ENCODE measurements at places on chromosomes 1 and 21. TPM values are rescaled to one million over a fixed set of nuclear protein-coding genes. Genes with fewer than 3 reads are reported as not detected.
A peak's percentile ranks its signal among the peaks of the same experiment; 100 is the strongest.

DNA sequence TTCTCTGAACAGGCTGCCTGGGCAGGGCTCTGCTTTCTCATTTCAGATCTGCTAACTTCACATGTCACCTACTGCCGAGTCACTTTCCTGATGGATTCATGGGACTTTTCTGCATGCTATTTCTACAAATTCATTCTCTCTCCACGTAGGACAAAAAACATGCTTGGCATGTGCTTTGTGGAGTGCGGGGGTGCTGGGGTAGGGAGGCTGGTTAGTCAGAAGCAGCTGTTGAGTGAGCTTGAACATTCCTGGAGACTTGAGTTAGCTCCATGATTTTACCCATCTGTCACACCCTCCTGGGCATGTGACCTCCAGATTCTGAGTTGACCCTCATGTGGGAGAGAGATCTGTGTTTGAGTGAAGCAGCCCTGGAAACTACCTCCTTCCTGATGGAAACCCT, 71.4 kb downstream of the UCK2 start:
- no peak for DNase-seq
- no peak overlapping the region for H3K4me3 ChIP-seq
- peak overlapping the region; percentile 19 for H3K27ac ChIP-seq
- peaks cover 28% of the 10 kb centered on the region for H3K36me3 ChIP-seq

GRCh38 chr1:110324667-110325066, 14.5 kb upstream of the RBM15 start:
- no peak for DNase-seq
- H3K4me3 ChIP-seq = no peak overlapping the region
- no peak overlapping the region for H3K27ac ChIP-seq
- peaks cover 10% of the 10 kb centered on the region for H3K27me3 ChIP-seq
- no peaks in the 10 kb centered on the region for H3K36me3 ChIP-seq

DNA sequence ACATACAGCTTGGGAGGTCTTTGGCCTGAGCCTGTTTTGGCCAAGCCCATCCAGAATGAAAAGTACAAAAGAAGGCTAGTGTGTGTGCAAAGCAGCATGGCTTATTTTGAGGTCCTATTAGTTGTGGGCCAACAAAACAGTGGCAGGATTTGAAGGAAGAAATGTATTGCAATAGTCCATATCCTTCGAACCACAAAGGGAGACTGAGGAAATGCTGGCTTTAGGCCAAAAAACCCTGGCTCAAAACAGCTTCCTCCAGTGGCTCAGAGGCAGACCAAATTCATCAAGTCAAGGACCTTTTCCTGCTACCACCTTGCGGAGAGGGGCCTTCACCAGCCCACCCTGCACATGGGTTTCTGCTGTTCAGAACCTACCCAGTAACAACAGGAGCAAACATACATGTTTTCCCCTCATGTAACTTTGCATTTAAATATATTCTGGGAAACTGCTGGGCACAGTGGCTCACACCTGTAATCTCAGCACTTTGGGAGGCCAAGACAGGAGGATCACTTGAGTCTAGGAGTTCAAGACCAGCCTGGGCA, 43.3 kb downstream of the VPS26C start:
- H3K27me3 ChIP-seq = peaks cover 1% of the 10 kb centered on the region
- H3K36me3 ChIP-seq = peaks cover 48% of the 10 kb centered on the region
- H3K4me3 ChIP-seq = peak overlapping the region; percentile 4
- DNase-seq = no peak

- H3K27ac ChIP-seq = no peak overlapping the region
- DNase-seq = no peak
- no peaks in the 10 kb centered on the region for H3K36me3 ChIP-seq
- no peak overlapping the region for H3K4me3 ChIP-seq
- no peaks in the 10 kb centered on the region for H3K27me3 ChIP-seq
These were observed 99.7 kb downstream of the GLIS1 start for GRCh38 chr1:53639251-53639763.

TMEM82 gene
- total RNA-seq = not detected

DNA sequence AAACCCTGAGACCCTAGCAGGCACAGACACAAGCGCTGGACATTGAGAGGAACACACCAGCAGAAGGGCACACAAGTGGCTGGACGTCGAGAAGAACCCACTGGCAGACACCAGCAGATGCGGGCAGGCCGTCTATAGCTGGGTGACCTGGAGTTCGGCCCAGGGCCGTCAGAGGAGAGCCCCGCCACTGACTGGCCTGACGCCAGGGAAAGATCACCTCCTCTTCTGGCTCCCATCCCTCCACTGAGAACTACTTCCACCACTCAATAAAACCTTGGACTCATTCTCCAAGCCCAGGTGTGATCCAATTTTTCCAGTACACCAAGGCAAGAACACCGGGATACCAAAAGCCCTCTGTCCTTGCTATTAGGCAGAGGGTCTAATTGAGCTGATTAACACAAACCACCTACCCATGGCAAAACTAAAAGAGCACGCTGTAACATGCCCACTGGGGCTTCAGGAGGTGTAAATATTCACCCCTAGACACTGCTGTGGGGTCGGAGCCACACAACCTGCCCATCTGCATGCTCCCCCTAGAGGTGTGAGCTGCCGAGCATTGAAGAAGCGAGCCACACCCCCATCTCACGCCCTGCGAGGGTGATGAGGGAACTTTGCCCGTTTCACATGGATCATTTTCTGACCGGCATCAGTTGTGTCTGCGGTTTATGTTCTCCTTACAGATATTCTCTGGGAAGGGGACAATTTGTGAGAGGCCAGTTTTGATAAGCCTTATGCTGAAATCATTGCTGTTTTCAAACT, 104.8 kb downstream of the HLX start:
- H3K27me3 ChIP-seq = no peaks in the 10 kb centered on the region
- no peaks in the 10 kb centered on the region for H3K36me3 ChIP-seq
- H3K27ac ChIP-seq = no peak overlapping the region
- no peaks in the 10 kb centered on the region for H3K4me1 ChIP-seq
- no peak for DNase-seq
- no peak overlapping the region for H3K4me3 ChIP-seq

MORC3 gene
- total RNA-seq = 23.5 TPM

GRCh38 chr1:207866471-207867135, 44.3 kb downstream of the CD34 start:
- peak overlapping the region; percentile 92 for H3K4me3 ChIP-seq
- peaks cover 24% of the 10 kb centered on the region for H3K4me1 ChIP-seq
- H3K27ac ChIP-seq = peak overlapping the region; percentile 96
- peaks cover 42% of the 10 kb centered on the region for H3K36me3 ChIP-seq
- peak; percentile 27 for DNase-seq
- H3K27me3 ChIP-seq = no peaks in the 10 kb centered on the region

PLD5 gene
- total RNA-seq = not detected

GRCh38 chr1:221723018-221723847, 18.7 kb downstream of the DUSP10 start:
- H3K4me1 ChIP-seq = peaks cover 85% of the 10 kb centered on the region
- no peak overlapping the region for H3K4me3 ChIP-seq
- no peaks in the 10 kb centered on the region for H3K27me3 ChIP-seq
- peak overlapping the region; percentile 25 for H3K27ac ChIP-seq

DNA sequence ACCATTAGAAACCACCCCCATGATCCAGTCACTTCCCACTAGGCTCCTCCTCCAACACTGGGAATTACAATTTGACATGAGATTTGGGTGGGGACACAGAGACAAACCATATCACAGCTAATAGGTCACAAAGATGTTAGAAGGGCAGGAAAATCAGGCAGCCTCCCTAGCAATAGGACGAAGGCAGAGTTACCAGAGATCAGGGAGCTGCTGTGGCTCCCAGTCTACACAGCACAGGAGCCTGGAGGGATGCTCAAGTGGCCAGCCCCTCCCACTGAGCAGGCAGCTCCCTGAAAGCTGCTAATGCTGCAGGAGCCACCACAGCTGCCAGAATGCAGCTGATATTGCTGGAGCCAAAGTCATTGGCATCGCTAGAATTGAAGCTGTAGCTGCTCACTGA, 51.0 kb downstream of the CR1L start:
- no peaks in the 10 kb centered on the region for H3K4me1 ChIP-seq
- H3K36me3 ChIP-seq = no peaks in the 10 kb centered on the region
- DNase-seq = no peak
- no peak overlapping the region for H3K27ac ChIP-seq
- H3K27me3 ChIP-seq = peaks cover 16% of the 10 kb centered on the region

DNA sequence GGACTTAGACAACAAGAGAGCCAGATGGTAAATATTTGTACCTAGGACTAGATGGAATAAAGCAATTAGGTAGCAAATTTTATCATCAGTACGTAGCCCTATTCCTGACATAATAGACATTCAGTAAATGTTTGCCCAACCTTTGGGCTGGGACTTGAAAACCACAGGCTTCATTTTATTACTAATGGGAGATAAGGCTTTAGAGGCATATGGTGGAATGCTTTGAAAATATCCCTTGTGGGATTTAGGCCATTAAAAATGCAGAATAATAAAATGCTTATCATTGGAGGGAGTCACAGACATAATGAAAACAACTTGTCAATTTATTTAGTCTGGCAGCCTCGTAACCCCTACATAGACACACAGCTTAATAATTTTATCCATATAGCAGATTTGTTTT, 296.1 kb upstream of the SPAG17 start:
- no peaks in the 10 kb centered on the region for H3K4me1 ChIP-seq
- H3K4me3 ChIP-seq = no peak overlapping the region
- H3K27me3 ChIP-seq = no peaks in the 10 kb centered on the region
- no peaks in the 10 kb centered on the region for H3K36me3 ChIP-seq

CR1 gene
- total RNA-seq = not detected

VASH2 gene
- total RNA-seq = 0.10 TPM

GDAP2 gene
- 29.0 TPM for total RNA-seq

DNA sequence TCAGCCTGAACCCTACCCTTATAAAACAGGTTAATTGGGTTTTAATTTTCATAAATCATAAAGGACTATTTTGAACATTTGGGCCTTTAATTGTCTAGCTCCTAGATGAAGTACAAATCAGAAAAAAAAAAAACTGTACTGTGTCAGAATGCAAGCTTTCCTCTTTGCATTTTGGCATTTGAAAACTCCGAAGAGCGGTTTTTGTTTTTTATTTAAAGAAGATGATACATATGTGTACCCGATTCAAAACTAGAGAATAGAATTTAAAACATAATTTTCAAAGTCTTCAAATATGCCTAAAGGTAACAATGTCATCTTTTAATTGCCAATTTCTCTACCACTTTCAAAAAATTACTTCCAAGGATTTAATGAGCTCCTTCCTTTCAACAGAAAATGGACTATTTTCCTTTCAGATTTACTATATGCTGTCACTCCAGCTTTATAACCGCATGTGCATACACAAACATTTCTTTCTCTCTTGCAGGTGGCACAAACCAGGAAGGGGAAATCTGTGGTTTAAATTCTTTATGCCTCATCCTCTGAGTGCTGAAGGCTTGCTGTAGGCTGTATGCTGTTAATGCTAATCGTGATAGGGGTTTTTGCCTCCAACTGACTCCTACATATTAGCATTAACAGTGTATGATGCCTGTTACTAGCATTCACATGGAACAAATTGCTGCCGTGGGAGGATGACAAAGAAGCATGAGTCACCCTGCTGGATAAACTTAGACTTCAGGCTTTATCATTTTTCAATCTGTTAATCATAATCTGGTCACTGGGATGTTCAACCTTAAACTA, 33.7 kb downstream of the MRPL39 start:
- H3K27ac ChIP-seq = peak overlapping the region; percentile 97
- peaks cover 83% of the 10 kb centered on the region for H3K4me1 ChIP-seq
- peaks cover 77% of the 10 kb centered on the region for H3K36me3 ChIP-seq
- peak overlapping the region; percentile 83 for H3K4me3 ChIP-seq

DNA sequence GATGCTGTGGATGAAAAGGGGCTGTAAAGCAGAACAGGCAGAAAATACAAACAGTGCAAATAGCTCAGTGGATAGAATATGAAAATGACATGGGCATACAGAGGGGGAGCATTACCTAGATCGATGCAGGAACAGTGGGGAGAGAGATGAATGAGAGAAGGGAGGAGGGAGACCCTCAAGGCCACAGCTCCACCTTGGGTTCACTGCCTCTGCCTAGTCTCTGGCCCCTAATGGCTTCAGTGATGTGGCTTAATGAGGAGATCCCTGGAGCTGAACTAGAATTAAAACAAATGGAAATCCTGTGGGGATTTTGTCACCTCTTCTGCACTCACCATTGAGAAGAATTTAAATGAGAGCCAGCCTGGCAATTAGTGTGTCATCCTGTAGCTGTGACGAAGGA, 165.0 kb downstream of the TNR start:
- no peak for DNase-seq
- H3K4me3 ChIP-seq = no peak overlapping the region
- H3K36me3 ChIP-seq = no peaks in the 10 kb centered on the region
- H3K4me1 ChIP-seq = no peaks in the 10 kb centered on the region

GCSAML gene
- not detected for total RNA-seq

SLFNL1 gene
- not detected for total RNA-seq

RAVER2 gene
- 0.34 TPM for total RNA-seq

DNA sequence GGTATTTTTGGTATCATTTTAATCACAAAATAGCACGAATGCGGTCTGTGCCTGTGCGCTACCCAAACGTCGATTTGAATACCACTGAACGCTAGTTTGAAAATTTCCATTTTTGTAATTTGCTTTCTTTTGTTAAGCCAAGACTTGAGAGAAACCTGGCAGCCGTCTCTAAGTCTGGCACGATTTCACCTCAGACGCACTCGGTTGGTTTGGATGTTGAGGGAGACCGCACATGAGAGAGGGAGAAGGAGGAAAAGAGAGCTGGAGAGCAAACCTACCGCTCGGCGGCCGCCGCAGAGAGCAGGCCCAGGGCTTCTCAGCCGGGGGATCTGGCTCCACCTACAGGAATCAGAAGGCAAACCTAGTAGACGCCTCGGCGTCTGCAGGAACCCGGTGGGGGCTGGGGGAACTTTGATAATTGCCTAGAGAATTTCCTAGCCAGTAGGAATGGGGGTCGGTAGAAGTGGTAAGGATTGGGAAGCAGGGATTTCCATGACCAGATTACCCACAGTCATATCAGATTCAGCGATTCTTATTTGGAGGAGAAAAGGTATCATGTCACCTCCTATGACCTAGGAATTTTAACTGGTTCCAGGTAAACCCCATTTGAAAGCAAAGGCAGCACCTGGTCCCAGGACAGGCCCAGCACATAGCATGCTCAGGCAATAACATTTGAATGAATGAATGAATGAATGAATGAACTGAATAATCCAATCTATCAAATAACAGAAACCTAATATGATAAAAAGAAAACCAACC, 83.2 kb downstream of the TM2D1 start:
- H3K27ac ChIP-seq = no peak overlapping the region
- peaks cover 11% of the 10 kb centered on the region for H3K4me1 ChIP-seq
- no peaks in the 10 kb centered on the region for H3K36me3 ChIP-seq
- peaks cover 11% of the 10 kb centered on the region for H3K27me3 ChIP-seq
- peak; percentile 35 for DNase-seq

Data from activated T-helper 1 cell treated with anti-CD3 and anti-CD28 coated beads, Interleukin-12 subunit alpha, Interleukin-12 subunit beta, Interleukin-2, Interleukin-4 antibody, amounts not matched to agents 30 ng/mL and 10 ng/mL and 1 ng/mL, durations not matched to agents 14 hours and 24 hours and 36 hours (primary cell).